ENCODE measurements at places on chromosomes 7 and 10. TPM values are rescaled to one million over a fixed set of nuclear protein-coding genes. Genes with fewer than 3 reads are reported as not detected.

GRCh38 chr7:95578299-95578855 is 17.9 kb downstream of the PDK4 start:
- DNase-seq = no peak

DNA sequence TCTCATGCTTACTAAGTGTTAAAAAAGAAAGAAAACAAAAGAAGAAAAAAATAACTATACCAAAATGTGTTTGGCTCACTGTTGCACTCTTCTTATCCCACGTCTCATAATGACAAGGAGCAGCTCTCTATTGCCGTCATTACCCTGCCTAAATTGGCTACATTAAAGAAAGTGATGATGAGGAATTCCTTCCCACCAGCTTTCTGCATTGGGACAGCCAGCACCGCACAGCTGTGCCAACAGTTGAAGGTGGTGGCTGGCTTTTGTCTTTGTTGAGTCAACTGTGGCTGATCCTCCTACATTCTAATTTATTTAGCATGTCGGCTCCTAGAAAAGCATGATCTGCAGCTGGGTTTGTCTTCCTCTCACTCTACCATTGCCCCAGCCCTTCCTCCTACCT is 751.8 kb downstream of the KCNMA1 start:
- no peak for DNase-seq

DNA sequence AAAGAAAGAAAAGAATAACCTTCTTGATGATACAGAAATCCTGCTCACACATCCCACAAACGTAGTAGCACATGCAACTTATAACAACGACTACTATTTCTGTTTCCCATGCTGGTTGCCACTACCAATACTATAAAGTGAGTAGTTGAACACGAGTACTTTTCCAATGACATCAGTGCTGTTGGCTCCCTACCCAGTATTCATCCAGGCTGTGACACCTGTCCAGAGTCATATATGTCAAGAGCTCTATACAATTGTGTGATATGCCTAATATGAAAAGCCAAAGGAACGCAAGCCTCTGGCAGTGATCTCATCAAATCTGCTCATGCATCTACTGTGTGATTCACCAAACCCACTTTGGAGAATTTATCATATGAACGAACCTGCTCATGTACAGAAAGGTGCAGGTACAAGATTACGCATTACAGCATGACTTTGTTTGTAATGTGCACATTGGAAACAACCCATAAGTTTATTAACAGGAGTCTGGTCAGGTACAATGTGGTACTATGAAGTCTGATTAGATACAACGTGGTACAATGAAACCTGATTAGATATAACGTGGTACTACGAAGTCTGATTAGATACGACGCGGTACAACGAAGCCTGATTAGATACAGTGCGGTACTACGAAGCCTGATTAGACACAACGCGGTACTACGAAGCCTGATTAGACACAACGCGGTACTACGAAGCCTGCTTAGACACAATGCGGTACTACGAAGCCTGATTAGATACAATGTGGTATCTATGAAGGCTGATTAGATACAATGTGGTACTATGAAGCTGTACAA is 5.8 kb upstream of the ITIH5 start:
- no peak for DNase-seq

DNA sequence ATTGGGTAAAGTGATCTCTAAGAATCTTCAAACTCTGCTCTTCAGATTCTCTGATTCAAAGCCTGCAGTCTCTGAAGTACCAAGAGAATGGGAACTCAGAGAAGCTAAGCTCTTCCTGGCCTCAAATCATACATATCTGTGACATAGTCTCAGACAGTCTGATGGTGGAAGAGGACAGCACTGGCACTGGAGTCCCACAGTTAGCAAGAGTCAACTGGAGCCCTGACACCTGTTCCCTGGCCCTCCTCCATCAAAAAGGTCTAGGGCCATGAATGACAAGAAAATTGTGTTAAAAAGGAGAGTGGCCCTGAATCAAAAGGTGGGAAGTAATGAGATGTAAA is 37.7 kb downstream of the PRSS2 start:
- no peak for DNase-seq

GRCh38 chr10:113520261-113520660 is 32.6 kb upstream of the HABP2 start:
- DNase-seq = no peak

DNA sequence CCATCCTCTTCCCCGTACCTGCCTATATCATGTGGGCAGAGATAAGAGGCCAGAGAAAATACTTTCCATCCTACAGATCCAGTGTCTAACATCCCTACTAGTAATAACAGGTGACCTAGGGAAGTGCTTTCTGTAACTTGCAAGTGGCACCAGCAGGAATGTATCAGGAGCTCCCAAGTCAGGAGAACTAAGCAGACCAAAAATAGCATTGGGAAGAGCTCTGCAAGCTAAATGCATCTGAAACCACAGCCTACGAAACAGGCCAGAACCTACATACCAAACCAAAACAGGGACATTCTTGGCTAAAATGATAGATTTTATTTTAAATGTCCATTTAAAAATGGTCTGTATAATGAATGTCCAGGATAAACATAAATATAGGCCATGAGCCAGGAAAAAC is 680.8 kb downstream of the PHTF2 start:
- DNase-seq = no peak

The ITPRID1 gene
- polyA plus RNA-seq = not detected

DNA sequence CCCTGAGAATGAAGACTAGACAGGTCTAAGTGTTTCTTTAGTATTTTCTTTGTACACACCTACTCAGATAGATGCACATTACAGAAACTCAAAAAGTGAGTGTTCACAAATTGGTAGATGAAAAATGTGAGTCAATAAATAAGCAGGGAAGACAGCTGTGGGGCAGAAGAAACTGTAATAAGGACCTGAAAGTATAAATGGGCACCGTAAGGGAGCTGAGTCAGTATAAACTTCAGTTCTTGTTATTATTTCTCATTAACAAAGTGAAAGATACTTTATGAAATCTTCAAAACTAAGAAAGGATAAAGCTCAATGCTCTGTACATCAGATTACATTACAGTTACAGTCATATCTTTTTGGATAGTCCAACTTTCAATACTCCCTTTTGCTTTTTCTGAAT is 2.5 kb downstream of the MTPN start:
- no peak for DNase-seq

The BRI3 gene
- polyA plus RNA-seq = 80.7 TPM

GRCh38 chr10:77784856-77785255 is 141.7 kb downstream of the DLG5 start:
- DNase-seq = no peak

- no peak for DNase-seq
Measured at GRCh38 chr10:17162828-17163227, 33.2 kb upstream of the CUBN start.

DNA sequence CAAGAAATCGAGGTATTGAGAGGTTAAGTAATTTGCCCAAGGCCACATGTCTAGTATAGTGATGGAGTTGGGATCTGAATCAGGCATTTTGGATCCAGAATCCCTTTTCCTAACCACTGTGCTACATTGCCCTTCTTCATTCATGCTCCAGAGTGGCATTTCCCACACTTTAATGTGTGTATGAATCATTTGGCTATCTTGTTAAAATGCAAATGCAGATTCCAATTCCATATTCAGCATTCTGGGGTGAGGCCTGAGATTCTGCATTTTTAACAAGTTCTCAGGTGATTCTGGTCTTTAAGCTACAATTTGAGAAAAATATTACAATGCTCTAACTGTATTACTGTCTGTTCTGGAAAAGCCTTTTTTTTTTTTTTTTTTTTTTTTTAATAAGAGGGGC is 631.3 kb downstream of the PHTF2 start:
- no peak for DNase-seq

DNA sequence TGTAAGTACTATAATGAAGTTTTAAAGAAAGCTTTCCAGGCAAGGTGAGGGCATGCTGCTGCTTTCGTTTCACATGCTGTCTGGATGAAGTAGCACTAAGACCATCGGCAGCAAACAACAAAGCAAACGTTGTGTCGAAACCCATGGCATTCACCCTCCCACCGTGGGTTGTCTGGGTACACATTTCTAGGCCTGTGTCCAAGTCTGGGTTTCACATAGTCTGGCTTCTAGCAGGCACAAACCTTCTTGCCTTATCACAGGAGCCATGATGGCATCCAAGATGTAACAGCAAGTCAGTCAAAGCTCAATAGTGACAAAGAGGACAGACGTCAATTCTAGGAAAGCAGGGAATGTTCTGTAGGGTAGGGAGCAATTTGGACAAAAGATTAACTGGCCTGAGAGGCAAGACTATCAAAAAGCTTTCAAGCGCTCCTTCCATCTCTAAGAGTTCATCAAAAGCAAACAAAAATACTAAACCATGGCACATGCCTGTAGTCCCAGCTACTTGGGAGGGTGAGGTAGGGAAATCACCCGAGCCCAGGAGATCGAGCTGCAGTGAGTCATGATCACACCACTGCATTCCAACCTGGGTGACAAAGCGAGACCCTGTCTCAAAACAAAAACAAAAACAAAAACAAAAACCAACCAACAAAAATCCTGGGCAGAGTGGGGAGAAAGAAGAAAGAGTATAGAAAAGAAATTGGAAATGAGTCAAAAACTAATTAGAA is 42.7 kb downstream of the PAXIP1 start:
- no peak for DNase-seq

The GALNT11 gene
- polyA plus RNA-seq = 119 TPM

The CBLL1 gene
- polyA plus RNA-seq = 34.0 TPM

- no peak for DNase-seq
Measured at GRCh38 chr7:129642871-129643549, 31.5 kb downstream of the NRF1 start.

GRCh38 chr10:29603223-29603896 is 31.4 kb downstream of the SVIL start:
- no peak for DNase-seq

The OR13A1 gene
- polyA plus RNA-seq = not detected

- no peak for DNase-seq
Measured at GRCh38 chr10:11165591-11166543, 148.2 kb downstream of the CELF2 start.

The COL17A1 gene
- polyA plus RNA-seq = 0.97 TPM

DNA sequence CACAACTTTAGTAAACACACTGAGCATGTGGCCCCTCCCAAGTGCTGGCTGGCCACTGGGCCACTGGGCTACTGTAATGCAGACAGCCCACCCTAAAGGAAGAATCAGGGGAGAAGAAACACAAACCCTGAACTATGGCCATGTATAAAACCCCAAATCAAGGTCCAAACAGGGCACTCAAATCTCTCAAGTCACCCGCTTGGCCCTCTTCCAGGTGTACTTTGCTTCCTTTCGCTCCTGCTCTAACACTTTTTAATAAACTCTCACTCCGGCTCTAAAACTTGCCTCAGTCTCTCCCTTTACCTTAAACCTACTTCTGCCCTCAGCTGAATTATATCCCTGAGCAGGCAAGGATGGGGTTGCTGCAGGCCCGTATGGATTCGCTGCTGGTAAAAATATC is 72.6 kb downstream of the TPK1 start:
- DNase-seq = no peak

The ELFN1 gene
- 11.8 TPM for polyA plus RNA-seq

DNA sequence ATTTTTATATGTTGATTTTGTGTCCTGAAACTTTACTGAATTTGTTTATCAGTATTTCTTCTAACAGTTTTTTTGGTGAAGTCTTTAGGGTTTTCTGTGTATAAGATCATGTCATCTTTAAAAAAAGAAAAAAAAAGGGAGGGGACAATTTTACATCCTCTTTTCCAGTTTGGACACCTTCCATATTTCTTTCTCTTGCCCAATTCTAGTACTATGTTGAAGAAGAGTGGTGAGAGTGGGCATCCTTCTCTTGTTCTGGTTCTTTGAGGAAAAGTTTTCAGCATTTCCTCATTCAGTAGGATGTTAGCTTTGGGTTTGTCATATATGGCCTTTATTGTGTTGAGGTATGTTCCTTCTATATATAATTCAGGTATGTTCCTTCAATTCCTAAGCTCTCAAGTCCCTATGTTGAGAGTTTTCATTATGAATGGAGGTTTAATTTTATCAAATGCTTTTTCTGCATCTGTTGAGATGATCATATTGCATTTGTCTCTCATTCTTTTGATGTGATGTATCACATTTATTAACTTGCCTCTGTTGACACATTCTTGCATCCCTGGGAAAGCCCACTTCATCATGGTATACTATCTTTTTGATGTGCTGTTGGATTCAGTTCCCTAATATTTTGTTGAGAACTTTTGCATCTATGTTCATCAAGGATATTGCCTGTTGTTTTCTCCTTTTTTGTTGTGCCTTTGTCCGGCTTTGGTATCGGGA is 12.1 kb downstream of the TAS2R40 start:
- no peak for DNase-seq

The RINT1 gene
- polyA plus RNA-seq = 22.1 TPM

The FMC1 gene
- 20.9 TPM for polyA plus RNA-seq

GRCh38 chr7:40057292-40057691 is 77.1 kb downstream of the MPLKIP start:
- DNase-seq = no peak

The CLEC2L gene
- 0.82 TPM for polyA plus RNA-seq

The FBH1 gene
- polyA plus RNA-seq = 68.7 TPM

GRCh38 chr7:3143869-3144775 is 100.5 kb upstream of the CARD11 start:
- DNase-seq = no peak

GRCh38 chr10:118698421-118698820 is 56.3 kb downstream of the CACUL1 start:
- DNase-seq = no peak

GRCh38 chr7:99096124-99096887 is 47.6 kb downstream of the SMURF1 start:
- no peak for DNase-seq

The ST8SIA6 gene
- polyA plus RNA-seq = 1.1 TPM

- no peak for DNase-seq
Measured at GRCh38 chr10:132826524-132827422, 40.8 kb upstream of the NKX6-2 start.

The LIPM gene
- polyA plus RNA-seq = not detected

GRCh38 chr7:122717356-122718089 is 14.8 kb upstream of the RNF148 start:
- no peak for DNase-seq

The TSPAN15 gene
- 82.3 TPM for polyA plus RNA-seq

The HABP2 gene
- 0.40 TPM for polyA plus RNA-seq

DNA sequence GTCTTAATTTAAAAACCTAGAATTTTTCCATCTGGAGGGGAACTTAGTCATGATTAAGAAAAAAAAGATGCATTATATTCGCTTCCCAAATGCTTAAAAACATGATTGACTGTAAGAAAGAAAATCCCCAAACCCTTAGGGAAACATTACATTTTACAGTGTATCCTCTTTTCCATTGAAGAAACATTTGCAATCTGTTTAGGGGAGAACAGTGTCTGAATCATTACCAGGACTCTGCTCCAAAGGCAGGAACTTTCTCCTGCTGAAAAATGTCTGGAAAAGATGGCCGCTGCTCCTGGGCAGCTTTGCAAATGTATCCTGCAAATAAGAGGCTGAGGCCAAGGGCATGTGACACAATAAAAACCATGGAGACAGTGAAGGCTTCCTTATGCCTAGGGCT is 173.7 kb downstream of the BUB3 start:
- DNase-seq = no peak

The UBE2D4 gene
- polyA plus RNA-seq = 24.7 TPM

All from right renal cortex interstitium (tissue), 3 donors.